CD4-positive, alpha-beta T cell treated with Interleukin-2 at 100 ng/mL for 4 hours (primary cell): ENCODE measurements at places on chromosomes 11 and 22.

DNA sequence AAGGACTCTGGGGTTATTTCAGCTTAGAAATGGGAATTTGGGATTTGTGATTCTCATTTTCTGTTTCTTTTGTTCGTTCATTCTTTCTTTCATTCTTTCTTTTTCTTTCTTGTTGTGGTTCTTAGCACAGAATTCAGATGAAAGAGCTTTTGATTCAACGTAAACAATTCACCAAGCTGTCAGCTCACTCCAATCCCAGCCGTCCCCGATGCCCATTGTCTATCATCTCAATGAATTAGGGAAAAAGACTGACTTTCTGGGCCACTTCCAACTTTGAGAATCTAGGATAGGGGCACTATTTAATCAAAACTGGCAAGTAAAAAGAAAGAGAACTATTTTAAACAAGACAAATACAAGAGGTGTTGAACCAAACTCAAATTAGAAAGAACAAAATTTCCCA is 25.1 kb upstream of the TMA7B start:
- no peak for DNase-seq

DNA sequence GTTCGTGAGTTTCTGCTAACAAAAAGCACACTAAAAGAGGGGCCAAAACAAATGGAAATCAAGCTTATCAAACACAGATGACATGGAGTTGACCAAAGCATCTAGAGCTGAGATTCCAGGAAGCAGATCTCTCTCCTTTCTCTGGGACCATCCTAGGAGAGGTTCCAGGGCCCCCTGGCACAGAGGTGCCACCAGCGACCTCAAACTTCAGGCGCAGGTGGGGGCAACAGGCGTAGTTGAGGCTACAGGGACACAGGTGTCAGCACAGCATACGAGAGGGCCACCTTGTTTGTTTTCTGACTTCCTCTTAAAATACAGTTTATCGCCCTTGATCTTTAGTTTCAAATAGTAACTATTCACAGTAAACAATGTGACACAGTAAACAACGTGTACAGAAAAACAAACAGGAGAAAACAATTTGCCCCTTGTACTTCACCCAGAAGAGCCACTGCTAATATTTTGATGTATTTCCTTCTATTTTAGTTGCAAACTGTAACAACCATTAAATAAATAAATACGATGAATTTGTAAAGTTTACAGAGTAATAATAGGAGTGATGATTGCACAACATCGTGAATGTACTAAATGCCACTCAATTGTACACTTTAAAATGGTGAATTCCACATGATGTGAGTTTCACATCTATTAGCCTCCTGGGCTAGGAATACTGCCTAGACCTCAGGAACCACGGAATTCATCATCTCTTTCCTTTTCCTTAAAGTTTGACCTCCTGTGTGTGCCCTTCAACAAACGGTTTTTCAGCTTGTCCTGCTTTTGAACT is 52.2 kb downstream of the IGLL5 start:
- no peak for DNase-seq

- no peak for DNase-seq
These were observed 115.6 kb downstream of the SLC1A2 start for GRCh38 chr11:35303596-35304385.

DNA sequence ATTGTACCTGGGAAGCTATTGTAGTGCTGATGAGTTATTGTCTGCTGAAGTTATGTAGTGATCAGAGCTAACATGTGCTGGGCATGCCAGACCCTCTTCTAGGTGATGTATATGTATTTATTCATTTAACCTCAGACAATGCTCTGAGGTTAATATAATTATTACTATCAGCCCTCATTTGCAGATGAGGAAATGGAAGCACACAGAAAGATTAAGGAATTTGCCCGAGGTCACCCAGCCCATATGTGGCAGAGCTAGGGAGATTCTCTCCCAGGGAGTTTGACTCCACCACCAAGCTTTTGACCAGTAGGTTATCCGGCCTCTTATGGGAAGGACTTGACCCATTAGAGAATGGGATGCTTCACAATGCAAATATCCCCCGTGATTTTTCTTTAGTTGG is 114.2 kb upstream of the NAV2 start:
- no peak for DNase-seq

DNA sequence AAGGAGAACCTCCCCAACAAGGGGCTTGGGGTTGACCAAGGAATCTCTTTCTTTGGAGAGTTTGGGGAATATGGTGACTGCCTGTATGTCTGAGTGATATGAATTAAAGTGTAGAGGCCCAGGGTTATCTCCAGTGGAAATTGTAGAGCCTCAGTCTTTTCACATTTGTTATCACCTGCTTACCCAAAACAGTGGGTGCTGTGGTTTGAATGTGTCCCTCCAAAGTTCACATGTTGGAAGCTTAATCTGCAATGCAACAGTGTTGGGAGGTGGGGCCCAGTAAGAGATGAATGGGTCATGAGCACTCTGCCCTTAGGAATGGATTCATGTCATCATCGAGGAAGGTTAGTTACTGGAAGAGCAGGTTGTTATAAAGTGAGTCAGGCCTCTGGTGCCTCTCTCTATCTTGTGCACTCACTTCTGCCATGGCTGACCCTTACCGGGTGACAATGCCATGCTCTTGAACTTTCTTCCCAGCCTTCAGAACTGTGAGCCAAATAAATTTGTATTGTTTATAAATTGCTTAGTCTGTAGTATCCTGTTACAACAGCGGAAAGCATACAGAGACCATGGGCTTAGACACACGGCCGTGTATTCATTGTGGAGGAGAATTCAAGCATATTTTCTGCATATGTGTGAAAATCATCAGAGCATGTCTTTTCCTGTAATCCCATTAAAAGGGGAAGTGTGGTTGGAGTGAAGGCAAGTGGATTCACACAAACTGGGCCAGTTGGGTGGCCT is 114.1 kb upstream of the TBCEL start:
- DNase-seq, result no peak

DNA sequence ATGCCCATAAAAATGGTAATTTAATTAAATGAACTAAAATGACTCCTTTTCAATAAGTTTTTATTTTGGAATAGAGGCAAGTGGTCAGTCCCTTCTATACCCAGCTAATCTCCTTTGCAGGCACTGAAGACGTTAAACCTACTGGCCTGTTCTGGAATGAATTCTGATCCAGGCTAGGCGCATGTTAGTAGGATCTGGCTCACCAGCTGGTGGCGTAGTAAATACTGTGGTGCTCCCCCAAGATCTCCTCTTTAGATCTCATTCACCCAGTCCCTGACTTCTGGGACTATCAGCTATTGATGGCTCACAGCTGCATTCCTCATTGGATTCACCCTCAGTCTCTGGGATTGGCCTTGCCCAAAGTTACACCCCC is 173.7 kb upstream of the DDI1 start:
- no peak for DNase-seq

GRCh38 chr11:11425806-11426205 is 72.8 kb upstream of the CSNK2A3 start:
- DNase-seq, result no peak
